ENCODE measurements at places on chromosomes 2 and 18.

DNA sequence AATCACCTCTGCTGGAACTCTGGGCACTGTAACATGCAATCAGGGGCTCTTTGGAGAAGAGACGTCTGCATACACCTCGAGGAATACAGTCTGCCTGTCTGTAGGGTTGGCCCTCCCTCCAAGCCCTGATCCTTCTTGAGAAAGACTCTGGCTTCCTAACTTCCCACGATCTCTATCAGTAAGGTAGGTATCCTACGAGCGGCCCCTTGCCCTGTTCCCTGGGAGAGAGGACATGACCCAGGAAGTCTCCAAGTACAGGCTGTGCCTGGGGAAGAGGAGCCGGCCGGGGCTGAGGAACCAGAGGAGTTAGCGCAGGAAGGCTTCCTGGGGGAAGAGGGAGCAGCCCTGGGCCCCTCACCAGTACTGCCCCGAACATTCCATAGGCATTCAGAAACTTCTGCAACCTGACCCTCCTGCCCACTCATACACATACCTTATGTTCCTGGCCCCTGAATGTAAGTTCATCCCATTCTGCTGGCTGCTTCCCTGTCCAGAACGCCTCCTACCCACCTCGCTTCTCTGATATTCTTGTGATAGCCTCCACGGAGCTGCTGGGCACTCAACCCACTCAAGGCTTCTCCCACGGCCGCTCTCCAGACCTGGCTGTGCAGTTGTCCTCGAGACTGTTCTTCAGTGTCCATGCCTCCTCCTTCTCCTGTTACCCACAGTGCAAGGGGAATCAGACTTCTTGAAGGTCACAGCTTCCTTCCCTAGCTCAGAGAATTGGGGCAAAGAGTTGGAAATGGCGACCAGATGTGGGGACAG is 116.1 kb downstream of the CYP26B1 start:
- no peak for DNase-seq

GRCh38 chr2:226554701-226555100 is 244.9 kb downstream of the IRS1 start:
- peak; percentile 61 for DNase-seq

GRCh38 chr2:207281436-207281835 is 115.7 kb upstream of the KLF7 start:
- no peak for DNase-seq

DNA sequence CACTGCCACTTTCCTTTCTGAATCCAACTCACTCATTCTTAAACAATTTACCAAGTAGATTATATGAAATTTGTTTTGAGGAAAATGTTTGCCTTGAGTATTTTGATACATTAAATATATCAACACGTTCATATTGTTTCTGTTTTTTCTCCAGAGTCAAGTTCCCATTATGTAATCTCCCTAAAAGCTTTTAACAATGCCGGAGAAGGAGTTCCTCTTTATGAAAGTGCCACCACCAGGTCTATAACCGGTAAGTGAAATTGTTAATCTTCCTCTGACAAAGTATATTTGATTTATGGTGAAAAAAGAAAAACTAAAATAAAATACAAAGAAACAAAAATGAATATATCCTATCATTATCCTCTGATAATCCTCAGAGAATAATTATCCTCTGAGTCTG is 838.6 kb downstream of the MBD2 start:
- DNase-seq, result no peak

- no peak for DNase-seq
These were observed 27.1 kb downstream of the SLC38A11 start for GRCh38 chr2:164928101-164928673.

GRCh38 chr2:36568516-36569246 is 29.3 kb downstream of the FEZ2 start:
- DNase-seq, result peak; percentile 56

DNA sequence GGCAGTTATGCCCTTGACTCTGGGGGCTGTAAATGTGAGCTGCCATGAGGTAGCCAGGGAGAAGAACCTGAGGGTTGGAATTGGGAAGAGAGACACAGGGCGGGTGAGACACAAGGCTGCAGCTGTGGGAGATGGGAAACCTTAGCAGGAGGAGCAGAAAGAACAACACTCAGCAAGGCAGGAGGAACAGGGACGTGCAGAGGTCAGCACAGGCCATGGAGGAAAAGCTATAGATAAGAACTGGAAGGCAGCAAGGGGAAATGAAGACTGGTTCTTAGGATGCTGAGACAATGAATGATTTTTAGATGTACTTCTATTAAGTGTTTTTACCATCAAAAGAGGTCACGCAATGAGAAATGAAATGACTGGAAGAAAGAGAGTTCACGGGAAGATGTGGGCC is 80.2 kb downstream of the USP40 start:
- DNase-seq, result no peak

DNA sequence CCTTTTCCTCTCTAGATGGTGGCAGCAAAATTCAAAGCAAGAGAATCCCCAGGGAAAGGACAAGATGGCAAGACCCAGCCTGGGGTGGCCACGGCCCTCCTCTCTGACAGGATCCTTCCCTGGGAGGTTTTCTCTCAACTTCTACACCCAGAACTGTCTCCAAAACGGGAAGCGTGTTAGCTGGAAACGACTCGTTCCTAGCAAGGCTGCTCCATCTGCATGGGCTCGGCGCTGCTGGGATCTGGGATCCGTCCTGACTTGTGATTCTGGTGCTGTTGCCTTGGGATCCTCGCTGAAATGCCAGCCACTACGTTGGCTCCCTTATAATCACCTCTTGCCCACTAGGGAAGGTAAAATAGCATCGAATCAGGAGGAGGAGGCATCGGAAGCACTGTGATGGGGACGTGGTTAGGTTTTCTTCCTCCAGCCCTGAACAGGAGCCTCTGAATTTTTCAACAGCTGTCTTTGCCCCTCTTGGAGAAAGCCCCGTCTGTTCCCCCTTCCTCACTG is 514.8 kb upstream of the MYT1L start:
- no peak for DNase-seq

GRCh38 chr2:96260387-96261260 is 5.2 kb downstream of the TMEM127 start:
- DNase-seq, result peak; percentile 69

DNA sequence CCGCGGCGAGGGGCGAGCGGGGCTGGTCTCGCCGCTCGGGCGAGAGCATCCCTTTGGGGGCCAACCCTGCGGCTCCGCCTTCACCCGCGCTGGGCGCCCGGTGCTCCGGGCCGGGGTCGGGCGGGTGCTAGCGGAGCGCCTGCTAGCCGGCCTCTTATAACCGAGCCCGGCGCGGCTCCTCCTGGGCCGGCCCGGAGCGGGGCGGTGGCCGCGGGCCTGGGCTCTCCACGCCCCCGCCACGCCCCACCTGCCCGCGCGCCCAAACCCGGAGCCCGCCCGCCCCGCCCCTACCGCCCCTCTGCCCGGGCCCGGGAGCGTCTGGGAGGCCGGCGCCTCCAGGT is at the start of gene FOXI3:
FOXI3 (minus strand) TSS at position 129 of the 341 bp plus-strand sequence. CDS start 158 bp downstream, outside the sequence.
- DNase-seq, result no peak

- DNase-seq, result no peak
These were observed 180.3 kb downstream of the GCA start for GRCh38 chr2:162524192-162524591.

DNA sequence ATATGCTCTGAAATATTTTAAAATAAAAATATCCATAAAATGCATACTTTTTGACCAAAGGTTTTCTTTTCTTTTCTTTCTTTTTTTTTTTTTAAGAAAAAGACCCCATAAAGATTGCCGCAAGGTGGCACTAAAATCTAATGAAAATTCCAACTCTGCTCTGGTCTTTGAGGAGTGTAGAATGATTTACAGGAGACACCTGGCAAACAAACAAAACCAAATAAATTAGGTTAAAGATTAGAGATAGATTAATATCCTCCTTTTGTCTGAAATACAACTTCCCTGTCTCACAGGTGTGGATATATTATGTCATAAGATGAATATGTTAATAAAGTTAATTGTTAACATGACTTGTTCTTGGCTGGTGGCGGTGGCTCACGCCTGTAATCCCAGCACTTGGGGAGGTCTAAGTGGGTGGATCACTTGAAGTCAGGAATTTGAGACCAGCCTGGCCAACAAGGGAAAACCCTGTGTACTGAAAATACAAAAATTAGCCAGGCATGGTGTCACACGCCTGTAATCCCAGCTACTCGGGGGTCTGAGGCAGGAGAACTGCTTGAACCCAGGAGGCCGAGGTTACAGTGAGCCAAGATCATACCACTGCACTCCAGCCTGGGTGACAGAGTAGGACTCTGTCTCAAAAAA is 3.5 kb upstream of the RHOB start:
- peak; percentile 54 for DNase-seq

GRCh38 chr2:11923935-11924334 is 177.5 kb downstream of the LPIN1 start:
- DNase-seq, result no peak

DNA sequence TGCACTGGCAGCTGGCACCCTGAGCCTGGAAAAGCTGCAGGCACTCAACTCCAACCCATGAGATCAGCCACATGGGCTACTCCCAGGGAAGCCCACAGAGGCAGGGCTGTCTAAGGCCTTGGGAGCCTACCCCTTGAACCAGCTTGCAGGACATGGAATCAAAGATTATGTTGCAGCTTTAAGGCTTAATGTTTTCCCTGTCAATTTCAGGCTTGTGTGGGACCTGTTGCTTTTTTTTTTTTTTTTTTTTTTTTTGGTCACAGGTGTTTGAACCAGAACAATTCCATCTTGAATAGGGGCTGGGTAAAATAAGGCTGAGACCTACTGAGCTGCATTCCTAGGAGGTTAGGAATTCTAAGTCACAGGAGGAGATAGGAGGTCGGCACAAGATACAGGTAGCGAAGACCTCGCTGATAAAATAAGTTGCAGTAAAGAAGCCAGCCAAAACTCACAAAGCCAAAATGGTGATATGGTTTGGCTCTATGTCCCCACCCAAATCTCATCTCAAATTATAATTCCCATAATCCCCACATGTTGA is 7.5 kb upstream of the IL1A start:
- DNase-seq, result no peak

DNA sequence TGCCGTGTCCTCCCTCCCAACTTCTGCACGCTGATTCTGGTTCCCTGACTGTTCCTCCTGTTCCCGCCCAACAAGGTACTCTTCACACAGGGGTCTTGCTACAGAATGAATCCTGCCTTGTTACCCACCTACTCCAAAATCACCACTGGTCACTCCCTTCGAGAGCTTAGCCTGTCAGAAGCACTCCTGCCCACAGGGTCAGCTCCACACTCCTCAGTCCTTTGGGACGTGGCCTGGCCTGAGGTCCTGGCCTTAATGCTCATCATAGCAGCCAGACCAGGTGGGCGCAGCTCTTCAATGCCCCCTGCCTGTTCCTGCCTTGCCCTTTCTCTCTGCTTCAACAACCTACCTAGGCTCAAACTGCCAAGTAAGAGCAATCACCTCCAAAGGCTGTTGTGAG is 27.8 kb upstream of the ID2 start:
- no peak for DNase-seq

Measured in fibroblast of skin of scalp (primary cell).